ENCODE measurements at places on chromosomes 7 and 10.

- no peak for DNase-seq
These were observed 408.9 kb downstream of the ADRA2A start for GRCh38 chr10:111485767-111486166.

DNA sequence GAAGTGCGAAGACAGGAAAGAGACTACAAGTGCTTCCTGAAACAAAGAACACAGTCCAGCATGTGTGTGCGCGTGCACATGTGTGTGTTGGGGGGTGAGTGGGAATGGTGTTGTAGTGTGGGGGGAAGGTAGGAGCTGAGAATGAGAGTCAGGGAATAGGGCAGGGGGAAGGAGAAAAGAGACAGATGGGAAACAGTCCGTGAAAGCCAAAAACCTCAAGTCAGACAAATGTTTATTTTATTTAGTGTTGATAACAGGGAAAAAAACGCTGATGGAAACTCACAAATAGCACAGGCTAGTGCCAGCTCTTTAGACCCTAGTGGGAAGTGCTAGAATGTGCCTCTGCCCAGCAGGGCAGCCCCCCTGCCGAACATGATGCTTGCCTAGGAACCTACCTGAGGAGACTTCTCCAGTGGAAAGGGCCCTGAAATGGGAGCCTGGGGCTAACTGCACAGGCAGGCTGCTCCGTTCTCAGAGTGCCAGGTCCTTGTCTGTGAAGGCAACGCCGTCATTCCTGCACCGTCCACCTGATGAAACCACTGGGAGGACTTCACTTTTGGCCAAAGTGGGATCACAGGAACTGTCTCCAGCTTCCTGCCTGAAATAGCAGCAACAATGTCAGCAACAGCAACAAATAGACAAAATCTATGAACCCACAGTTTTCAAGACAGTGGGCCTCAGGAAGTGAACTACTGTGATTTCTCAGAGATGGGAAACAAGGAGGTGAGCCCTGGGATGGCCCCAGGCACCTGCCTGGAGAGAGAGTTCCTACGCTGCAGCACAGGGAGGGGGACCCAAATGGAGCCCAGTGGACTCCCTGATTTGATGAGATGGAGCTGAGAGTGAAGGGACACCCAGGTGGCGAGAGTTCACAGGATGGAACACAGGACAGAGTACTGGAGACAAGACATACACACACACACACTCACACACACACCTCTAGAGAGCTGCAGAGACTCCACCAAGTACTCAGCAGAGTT, 379.7 kb downstream of the RPS24 start:
- DNase-seq = no peak

- DNase-seq = peak; percentile 91
These were observed 86.6 kb downstream of the STRA8 start for GRCh38 chr7:135320268-135320667.

- DNase-seq = no peak
These were observed 79.3 kb upstream of the AGBL3 start for GRCh38 chr7:134907000-134907399.

GRCh38 chr7:142000244-142000643, 4.6 kb downstream of the MGAM start:
- no peak for DNase-seq

GRCh38 chr7:81506609-81507008, 263.2 kb downstream of the HGF start:
- no peak for DNase-seq

- no peak for DNase-seq
These were observed 15.6 kb downstream of the ATG9B start for GRCh38 chr7:151008511-151009323.

- no peak for DNase-seq
These were observed 98.9 kb downstream of the KAT6B start for GRCh38 chr10:74925291-74925690.

DNA sequence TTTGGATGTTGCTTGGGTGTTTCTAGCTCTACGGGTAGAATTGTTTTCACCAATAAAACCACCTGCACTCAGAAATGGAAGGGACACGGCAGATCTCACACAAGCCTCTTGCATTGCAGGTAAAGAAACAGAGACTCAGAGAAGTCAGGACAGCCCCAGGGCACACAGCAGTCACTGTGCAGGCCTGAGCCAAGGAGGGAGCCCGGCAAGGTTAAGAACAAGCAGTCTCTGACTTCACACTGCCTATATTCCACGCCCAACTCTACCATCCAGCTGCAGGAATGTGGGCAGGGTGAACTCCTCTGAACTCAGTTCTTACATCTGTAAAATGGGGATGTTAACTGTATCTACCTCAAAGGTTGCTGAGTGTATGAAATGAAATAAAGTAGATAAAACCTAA, 15.4 kb downstream of the CHST15 start:
- DNase-seq = no peak

GRCh38 chr7:158782761-158783401, 46.4 kb downstream of the ESYT2 start:
- DNase-seq = no peak

- no peak for DNase-seq
These were observed 628 bp downstream of the PARP12 start for GRCh38 chr7:140062118-140062527.

- no peak for DNase-seq
These were observed 822 bp downstream of the ZNF800 start for GRCh38 chr7:127391591-127392181.

DNA sequence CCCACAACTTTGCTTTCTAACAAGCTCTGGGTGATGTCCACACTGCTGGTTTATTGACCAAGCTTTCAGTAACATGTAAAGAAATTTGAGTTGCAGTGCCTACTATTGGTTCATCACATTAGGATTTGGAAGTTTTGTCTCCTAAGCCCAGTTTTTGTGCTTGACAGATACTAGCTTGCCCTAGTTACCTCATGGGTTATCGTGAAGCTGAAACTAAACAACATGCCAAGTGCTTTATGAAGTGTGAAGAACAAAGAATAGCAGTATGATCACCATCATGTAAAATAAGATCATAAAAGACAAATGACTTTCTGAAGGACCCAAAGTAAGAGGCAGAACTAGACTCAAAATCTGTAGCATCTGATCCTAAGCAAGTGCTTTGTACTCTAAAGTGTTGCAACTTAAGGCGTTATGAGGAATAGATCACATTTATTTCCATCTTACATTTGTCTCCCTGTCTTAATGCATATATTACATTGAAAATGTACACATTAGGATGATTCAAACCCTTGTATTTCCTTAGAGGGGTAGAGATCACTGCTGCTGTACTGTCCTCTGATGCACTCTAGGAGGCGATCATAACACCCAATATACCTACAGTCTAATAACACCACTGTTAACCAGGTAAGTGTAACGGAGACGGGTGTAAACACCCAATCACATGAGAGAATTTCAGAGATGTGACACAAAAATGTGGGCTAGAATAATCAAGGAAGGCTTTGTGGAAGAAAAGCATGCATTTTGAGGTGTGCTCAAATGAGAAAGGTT, 71.3 kb downstream of the NRCAM start:
- no peak for DNase-seq

GRCh38 chr10:127398971-127399365, 150.1 kb upstream of the NPS start:
- DNase-seq = no peak

DNA sequence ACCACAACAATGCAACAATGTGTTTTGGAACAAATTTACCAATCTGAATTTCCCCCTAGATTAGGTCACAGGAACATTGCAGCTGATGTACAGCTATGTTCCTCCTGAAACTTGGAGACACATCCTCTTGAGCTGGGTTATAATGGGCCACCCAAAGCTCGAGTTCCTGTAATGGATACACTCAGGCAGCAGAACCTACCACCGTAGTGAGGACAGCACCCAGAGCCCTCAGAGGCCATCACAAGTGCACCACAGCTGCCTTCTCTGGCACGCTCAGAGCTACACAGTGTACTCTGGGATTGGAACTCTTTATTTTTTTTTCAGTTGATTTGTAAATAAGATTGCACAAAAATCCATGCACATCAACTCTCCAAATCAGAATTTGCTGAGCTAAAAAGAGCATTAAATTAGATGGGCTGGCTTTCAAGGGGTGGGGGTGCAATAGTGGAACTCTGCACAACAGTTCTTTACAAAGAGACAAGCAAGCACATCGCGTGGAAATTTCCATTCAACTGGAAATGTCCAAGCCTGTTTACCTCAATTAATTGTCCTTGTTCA, 56.7 kb downstream of the EGFR start:
- no peak for DNase-seq

All from NCI-H1092 (cell line).